ENCODE measurements at places on chromosomes 3 and 15.

DNA sequence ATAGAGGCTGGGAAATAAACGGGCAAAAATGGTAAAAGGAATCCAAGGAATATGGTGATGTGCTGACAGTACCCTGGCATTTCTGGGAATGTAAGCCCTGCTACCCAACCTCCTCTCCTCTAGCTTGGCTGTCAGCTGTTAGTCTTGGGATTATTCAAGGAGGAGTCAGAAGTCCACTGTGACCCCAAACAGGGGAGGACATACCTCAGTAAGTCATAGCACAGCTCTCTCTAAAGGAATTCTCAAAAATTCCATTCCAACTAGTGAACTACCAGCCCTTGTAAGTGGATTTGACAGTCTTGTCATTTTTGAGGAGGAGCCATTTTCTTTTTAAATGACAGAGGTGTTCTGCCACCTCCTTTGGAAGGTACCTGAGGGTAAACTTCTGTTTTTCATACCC lies 207.5 kb downstream of the PDCD6IP start:
- no peak for DNase-seq

- DNase-seq = no peak
Measured at GRCh38 chr3:120678331-120678947, 3.6 kb downstream of the HGD start.

DNA sequence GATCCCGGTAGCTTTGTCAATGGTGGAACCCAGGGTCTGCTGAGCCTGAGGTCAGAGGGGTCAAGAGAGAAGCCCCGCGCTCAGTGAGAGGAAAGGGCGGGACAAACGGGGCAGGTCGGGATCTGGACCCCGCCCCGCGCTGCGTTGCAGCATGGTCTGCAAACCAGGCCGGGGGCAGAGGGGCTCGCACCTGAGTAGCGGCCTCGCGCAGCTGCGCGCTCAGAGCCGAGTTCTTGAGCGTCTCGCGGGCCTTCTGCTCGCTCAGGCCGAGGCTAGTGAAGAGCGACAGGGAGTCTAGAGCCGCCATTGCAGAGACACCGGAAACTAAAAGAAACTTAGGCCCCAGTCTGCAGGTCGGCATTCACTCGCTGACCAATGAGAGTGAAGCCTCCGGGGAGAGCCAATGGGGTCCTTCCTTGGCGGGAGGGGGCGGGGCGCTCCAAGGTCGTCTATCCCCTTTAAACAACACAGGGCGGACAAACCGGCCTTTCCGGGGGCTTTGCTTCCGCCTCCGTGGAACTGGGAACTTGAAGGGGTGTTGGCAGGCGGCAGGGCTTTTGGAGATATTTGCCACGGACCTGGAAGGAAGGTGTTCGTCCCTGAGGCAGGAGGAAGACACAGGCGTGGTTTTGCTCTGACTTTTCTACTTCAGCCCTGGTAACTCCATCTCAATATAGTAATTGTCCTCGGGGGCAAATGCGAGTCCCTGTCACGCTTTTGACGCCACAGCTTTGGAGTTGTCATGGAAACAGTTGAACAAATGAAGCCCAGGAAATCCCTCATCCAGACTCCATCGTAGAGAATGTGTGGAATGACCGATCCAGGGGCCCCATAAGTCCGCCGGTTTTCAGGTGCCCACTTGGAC lies at the start of gene QARS1:
TSS of gene QARS1 (minus strand) at position 331 of the 865 bp plus-strand sequence. CDS start at position 307, 24 bp downstream.
- peak; percentile 87 for DNase-seq

DNA sequence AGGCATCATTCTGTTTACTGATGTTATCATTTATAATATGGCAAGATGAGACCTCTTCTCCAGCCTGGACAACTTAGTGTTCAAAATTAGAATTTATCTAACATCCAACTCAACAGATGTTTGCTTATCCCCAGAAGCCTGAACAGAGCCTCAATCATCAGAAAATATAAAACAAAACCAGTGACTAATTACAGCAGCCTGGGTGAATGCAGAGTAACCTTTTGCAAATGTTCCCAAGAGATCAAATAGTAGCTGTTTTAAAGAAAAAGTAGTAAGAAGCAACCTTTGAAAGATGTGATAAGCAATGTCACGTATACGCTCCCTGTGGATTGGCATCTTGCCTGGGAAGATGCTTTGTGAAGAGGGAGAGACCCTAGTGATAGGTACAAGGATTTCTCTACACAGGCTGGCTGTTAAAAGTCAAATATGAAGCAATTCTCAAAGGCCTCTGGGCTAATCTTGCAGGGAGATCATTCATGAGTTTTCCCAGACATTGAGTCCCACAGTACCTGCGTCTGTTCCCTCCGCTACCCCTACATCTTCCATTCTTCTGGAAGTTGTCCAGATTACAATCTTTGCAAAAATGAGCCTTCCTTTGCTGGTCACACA lies 39.3 kb upstream of the PRICKLE2 start:
- DNase-seq = no peak

DNA sequence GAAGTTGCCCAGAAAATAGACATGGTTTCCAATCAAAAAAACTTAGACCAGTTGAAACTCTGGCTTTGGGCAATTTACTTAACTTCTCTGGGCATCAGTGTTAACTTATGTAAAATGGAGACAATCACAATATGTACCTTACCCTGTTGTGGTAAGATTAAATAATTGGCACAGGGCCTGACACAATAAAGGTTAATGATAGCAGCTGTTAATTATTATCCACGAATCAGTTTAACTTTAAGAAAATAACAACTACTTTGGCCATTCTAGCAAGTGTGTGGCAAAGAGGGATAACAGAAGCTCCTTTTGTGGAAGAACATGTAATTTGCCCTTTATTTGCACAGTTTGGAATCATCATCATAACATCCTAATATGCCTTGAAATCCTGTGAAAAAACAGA lies 787.6 kb downstream of the FHIT start:
- DNase-seq = no peak

DNA sequence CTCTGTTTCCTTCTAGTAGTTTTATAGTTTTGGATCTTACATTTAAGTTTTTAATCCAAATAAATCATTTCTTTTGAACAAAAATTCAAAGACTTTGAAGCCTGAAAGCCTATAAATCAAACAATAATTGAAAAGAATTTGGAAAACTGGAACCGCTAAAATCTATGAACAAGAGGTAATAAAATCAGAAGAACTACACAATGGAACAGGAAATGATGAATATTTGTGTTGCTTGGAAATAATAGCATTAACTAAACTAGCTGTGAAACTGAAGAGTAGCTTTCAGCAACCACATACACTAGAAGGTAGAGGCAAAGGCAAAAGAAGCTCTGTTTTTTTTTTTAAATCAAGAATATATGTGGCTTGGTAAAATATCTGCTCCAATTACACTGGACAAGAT lies 147.9 kb upstream of the ABI3BP start:
- no peak for DNase-seq

DNA sequence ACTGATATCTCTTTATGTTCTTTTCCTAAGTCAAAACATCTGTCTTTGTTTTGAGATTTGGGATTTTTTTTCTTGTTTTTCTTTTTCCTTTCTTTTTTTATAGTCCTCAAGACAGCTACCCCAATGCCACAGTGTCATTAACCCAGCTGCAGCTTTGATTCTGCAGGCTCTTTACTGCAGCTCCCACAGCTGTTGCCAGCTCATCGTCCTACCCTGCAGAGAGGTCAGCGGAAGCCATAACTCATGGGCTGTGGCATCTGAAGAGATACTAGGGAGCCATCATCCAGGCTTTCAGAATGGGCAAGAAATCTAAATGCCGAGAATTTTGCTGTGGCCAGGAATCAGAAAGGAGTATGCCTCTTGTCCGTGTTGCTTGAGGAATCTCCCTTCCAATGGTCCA lies 44.3 kb upstream of the SLC24A5 start:
- DNase-seq = no peak

DNA sequence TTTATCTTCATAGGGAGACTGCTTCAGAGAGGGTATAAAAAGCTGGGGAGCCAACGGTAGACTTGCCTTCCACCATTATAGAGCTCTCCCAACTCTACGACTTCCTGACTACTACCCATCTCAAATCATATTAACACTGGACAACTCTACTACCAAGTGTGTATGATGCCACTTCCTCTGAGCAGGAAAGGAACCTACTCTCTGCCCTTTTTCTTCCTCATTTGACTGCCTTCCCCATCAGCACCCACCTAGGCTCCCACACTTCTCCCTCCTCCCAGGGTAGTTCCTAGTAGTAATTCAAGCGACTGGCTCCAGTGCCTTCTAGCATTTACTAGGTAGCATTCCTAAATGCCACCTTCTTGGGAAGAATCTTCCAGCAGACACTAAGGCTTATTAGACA lies 24.5 kb upstream of the TBL1XR1 start:
- DNase-seq = no peak

GRCh38 chr3:14285548-14285925 lies 106.9 kb downstream of the LSM3 start:
- DNase-seq = no peak

GRCh38 chr3:107373896-107374295 lies 3.3 kb upstream of the CCDC54 start:
- DNase-seq = no peak

- DNase-seq = no peak
Measured at GRCh38 chr15:73022161-73022560, 30.1 kb upstream of the NEO1 start.

- DNase-seq = no peak
Measured at GRCh38 chr3:194458131-194458530, 28.7 kb downstream of the ATP13A3 start.

DNA sequence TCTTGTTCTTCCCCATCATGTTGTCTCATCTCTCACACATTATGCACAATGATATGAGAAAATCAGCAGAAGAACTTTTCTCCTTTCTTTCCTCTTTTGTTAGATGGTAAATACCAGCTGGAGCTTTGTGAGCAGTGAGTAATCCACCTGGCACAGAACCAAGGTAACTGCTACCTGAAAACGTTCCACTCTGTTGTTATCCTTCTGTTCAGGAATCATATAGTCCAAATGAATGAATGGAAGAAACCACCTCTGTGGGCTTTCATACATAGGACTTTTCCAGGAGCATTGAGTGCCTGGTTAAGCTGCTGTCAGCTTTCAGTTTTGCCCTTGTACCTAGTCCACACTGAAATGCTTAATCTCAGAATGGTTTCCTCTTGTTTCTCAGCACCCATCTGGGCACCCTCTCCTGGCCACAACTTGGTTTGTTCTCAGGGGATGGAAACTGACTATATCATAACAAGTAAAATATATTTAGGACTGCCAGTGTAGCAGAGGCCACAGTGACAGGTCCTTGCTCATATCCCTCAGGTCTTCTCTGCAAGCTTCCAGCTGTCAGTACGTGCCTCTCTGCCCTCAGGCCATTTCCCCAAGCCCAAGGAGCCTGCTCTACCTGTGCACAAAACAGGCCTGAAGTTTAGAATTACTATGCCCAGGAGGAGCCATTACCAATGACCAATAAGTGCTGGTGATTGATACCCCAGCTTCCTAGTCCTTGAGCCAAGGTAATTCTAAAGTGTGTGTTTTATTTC lies 23.5 kb upstream of the SLC4A7 start:
- no peak for DNase-seq

GRCh38 chr15:76968306-76968705 lies 26.6 kb upstream of the PSTPIP1 start:
- DNase-seq = no peak

GRCh38 chr3:194257151-194257621 lies 93.9 kb downstream of the CPN2 start:
- no peak for DNase-seq

- DNase-seq = peak; percentile 59
Measured at GRCh38 chr3:186534113-186534669, 10.0 kb downstream of the CRYGS start.

- no peak for DNase-seq
Measured at GRCh38 chr15:39717134-39717533, 65.5 kb downstream of the FSIP1 start.

GRCh38 chr15:77455696-77456321 lies 35.1 kb downstream of the HMG20A start:
- no peak for DNase-seq

GRCh38 chr15:35289024-35289617 lies 204.0 kb upstream of the NANOGP8 start:
- no peak for DNase-seq

DNA sequence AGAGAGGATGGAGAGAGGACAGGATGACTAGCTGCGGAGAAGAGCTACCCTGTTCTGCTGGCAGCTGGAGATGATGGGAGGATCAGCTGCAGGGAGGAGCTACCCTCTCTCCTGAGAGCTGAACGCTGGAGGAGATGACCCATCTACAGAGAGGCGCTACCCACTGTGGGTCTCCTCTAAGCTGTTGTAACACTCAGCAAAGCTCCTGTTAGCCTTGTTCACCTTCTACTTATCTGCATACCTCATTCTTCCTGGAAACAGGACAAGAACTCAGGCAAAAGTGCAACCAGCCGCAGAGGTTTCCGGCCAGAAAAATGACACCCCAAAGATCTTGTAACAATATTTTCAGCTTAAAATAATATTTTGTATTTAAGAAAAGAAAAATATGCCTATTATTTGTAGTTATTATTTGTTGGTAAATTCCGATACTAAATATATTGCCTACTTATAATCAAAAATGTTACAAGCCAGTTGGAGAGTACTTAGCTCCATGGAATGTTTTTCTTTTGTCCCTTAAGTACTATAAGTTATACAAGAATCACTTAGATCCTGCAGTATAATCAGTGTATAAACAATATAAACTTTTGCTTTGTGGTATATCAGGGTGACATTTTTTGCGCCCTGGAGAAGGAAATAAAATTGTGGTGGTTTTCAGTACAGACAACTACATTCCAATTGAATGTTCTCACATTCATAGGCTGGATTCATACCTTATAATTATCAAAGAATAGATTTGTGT lies 1188.0 kb upstream of the CADM2 start:
- no peak for DNase-seq
